Breast epithelium (tissue), 4 donors: ENCODE measurements at places on chromosomes 3 and 15. TPM values are rescaled to one million over a fixed set of nuclear protein-coding genes. Genes with fewer than 3 reads are reported as not detected.

GRCh38 chr3:138441256-138441655 is 6.8 kb downstream of the ESYT3 start:
- no peak for DNase-seq

DNA sequence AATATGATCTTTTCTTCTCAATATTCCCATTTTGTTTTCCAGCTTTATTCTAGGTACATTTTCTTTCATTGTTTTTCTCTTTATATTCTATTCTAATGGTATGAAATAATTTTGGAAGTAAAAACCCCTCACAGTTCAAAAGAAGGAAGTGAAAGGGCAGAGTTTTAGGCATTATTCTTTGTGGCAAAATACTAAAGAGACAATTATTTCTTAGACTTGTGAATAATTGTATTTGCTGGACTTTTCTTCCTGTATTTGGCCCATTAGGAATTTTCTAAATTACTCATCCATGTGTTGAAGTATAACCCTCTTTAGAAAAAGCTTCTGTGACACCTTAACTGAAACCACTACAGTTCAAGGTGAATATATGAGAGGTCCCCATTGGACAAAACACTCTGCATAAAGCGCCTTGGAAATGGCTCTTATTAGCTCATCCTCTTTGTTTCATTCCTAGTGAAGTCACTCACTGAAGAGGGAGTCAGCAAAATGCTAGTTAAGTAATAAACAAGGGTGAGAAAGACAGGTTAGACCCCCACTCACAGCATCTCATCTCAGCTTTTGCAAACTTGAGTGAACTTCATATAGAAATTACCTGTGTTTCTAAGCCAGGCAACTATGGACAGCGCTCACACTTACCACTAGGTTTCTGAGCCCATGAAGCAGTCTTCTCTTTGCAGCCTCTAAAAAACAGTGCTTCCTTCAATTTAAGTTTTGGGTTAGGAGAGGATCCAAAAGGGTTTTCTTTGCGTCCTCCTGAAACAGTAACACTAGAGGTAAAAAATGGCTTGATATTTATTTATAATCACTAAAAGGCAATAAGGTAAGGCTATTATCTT is 327.5 kb downstream of the ARPP21 start:
- no peak for DNase-seq

DNA sequence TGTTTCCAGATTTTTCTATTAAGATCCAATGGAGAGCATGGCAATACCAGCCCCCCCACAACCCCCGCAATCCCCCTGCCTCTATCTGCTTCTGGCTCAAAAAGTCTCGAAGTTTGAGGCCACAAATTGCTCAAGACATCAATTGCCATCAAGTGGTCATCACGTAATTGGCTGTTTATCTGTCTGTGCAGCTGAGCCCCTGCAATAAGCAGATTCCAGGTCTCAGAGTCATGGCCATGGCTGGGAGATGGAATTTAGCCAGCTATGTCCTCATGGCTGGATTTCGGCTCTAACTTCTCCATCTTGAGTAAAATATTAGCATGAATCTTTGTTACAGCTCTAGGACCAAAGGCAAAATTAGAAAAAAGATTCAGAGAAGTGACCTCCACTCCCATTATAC is 22.7 kb downstream of the SSUH2 start:
- DNase-seq, result no peak

DNA sequence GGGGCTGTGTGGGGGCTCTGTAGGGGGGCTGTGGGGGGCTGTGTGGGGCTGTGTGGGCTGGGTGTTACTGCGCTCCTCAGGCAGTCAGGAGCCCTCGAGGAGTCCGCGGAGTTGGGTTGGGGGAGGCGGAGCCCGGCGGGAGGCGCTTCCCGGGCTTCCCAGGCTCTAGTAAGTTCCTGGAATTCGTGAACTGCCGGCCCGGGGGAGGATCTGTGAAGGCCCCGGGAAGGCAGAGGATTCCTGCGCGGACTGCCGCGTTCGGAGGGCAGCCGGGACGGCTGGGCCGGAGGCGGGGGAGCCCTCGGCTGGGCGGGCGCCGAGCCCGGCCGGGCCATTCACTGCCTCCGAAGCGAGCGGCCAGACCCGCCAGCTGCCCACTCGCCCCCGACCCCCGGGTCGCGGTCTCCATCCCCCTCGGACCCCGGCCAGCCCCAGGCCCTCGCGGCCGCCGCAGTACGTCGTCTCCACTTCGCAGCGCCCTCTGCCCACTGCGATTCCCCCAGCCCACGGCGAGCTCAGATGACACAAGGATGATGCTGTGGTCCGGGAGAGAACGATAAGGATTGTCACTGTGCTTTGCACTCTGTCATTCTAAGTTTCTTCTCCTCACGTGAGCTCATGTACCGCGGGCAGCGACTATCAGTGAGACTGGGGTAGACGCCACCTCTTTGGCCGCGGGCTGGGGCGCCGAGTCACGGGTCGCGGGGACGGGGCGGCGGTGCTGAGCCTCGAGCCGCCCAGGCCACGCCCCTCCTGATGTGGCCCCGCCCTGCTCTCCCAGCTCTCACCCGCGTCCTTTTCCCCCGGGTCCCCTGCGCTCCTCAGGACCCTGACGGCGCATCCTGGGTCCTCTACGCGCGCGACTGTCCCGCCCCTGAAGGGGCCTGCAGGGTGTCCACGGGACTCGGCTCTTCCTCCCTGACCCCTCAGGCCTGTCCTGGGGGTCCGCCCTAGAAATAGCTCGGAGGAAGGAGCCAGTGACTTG is 65.3 kb downstream of the KLF13 start:
- peak; percentile 72 for DNase-seq

GRCh38 chr3:53696401-53697172 is 149.6 kb downstream of the CHDH start:
- DNase-seq, result no peak

DNA sequence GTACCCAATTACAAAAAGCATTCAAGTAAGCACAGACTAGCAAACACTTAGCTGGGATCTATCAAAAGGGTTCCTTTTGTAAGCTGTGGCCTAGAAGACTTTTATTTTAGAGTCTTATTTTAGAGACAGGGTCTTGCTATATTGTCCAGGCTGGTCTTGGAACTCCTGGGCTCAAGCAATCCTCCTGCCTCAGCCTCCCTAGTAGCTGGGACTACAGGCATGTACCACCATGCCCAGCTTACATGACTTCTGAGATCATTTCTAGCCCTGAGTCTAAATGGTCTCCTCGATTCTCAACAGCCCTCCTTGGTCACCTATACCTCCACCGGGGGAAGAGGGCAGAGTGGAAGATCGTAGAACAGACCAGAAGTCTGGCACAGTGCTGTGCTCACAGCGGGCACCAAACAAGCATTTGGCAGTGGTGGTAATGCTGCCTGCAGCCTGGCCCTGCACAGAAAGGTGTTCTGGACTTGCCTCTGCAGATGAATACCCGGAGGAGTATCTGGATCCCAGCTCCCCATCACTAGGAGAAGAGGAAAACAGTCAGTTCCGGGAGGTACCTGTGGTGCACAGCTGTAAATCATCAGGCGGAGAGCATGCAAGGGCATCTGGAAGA is 2.4 kb downstream of the FAM219B start:
- DNase-seq, result no peak

DNA sequence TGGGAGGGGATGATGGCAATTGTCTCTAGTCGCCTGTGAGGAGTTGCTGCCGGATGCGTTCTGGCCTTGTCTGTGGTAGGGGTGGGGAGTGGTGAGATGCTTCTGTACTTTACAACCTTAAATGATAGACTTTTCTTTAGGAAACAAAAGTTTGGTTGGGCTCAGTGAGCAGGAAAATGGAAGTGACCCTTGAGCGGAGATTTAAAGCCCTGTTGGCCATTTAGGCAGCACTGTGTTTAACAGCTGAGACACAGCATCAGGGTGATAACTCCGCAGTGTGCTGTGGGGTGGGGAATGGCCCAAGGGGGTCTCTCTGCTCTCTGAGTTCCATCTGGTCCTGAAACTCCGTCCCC is 36.6 kb downstream of the SPSB4 start:
- no peak for DNase-seq

- no peak for DNase-seq
These were observed 87.2 kb downstream of the SNRK start for GRCh38 chr3:43373560-43373928.

GRCh38 chr15:55860468-55860867 is 117.5 kb upstream of the PRTG start:
- DNase-seq, result no peak

GRCh38 chr3:97942801-97943546 is 29.3 kb downstream of the RIOX2 start:
- no peak for DNase-seq

GRCh38 chr15:62896969-62897486 is 145.5 kb upstream of the TPM1 start:
- DNase-seq, result peak; percentile 95

DNA sequence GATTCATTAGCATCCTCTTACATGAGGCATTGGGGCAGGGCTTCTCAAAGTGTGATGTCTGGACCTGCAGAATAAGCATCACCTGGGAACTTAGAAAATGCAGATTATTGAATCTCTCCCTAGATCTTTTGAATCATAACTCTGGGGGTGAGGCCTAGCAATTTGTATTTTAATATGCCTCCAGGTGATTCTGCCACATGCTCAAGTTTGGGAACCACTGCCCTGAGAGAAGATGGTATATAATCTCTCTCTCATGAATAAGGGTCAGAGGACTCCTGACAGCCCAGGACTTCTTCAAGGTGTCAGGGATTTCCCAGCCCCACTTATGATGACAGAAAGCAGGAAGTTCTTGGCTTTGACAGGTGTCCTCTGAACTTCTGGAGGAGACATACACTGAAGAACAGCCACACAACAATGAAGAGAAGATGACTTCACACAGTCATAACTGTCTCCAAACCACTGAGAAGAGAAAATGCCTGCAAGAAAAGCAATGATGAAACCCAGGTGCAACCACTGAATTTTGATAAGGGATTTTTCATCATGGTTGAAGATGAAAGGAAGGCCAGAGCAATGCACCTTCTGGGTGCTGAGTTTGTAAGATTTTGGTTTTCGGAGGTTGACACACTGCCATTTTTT is 211.9 kb upstream of the MRPL3 start:
- no peak for DNase-seq

DNA sequence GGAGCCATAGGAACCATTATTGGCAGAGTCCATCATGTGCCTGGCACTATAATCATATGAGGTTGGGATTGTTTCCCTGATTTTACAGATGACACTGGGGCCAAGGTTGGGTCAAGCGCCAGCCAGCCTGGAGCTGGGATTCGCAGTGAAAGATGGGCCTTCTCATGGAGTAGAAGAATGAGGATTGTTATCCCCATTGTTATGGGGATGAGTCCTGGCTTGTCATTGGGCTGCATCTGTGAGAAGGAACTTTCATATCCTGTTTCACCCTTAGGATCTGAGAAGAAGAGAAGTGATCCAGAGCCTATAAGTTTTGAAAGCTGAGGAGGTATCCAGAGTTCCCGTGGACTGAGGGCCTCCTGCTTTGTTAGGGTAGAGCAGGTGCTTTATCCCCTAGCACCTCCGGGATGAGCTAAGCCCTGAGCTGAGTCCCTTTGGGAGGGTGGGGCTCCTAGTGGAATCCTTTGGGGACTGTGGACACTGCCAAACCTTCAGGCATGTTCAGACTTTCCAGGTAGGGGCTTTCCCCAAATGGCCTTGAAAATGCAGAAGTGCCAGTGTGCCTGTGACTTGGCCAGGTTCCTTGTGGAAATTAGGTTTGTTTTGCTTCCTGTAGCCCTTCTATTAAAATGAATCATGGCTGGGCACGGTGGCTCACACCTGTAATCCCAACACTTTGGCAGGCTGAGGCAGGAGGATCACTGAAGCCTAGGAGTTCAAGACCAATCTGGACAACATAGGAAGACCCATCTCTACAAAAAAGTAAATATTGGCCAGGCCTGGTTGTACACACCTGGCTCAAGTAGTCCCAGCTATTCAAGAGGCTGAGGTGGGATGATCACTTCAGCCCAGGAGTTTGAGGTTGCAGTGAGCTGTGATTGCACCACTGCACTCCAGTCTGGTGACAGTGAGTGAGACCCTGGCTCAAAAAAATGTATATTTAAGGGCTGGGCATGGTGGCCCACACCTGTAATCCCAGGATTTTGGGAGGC is 30.2 kb upstream of the BSN start:
- peak; percentile 77 for DNase-seq

GRCh38 chr3:72009851-72010443 is 225.0 kb upstream of the PROK2 start:
- DNase-seq, result no peak

GRCh38 chr15:70063261-70063925 is 34.3 kb downstream of the TLE3 start:
- DNase-seq, result no peak

- no peak for DNase-seq
These were observed 389.1 kb upstream of the PROK2 start for GRCh38 chr3:72174040-72174439.

GRCh38 chr15:42083916-42084315 is 10.4 kb downstream of the PLA2G4D start:
- DNase-seq, result peak; percentile 37

- DNase-seq, result no peak
These were observed 60.5 kb downstream of the XXYLT1 start for GRCh38 chr3:195210266-195210973.

- no peak for DNase-seq
These were observed 82.0 kb upstream of the ATP11B start for GRCh38 chr3:182711261-182711683.

- no peak for DNase-seq
These were observed 24.3 kb downstream of the TBC1D21 start for GRCh38 chr15:73897441-73898261.

DNA sequence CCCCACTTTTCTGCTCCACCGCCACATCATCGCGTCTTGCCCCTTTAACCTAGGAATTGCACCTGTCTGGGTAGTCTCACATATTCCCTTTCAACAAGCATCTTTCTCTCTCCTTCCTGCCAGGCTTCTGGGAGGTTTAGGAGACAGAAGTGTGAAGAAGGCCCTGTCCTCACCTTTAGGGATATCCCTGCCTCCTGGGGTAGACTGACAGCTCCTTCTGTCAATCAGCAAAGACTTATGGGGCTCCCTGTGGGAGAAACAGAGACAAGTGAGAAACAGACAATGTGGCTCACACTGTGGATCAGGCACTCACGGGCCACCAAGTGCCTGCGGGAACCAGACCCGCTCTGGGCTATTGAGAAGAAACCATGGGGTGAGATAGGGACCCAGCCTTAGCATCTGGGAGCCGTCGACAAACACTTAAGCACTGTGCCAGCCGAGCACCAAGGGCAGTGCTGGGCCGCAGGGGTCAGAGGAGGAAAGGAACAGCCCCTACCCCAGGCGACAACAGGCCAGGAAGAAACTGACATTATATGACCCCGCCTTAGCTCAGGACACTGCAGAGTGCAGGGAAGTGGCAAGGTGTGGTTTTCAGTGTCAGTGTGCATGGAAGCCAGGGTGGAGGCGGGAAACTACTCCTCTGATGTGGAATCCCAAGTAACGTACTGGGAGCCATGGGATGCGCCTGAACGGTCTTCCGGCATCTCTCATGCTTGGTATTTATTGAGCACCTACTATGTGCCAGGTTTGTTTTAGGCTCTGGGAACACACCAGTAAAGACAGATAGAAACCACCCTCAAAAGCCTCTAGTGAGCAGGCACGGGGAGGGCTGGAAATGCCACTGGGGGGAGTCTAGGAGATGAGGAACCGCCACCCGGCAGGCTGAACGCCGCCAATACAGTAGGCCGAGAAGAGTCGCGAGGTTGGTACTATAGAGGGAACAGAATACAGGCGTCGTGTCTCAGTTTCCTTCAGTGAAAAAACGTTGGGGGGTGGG is 1.8 kb downstream of the EFCC1 start:
- DNase-seq, result no peak

GRCh38 chr3:10744098-10744465 is 71.9 kb upstream of the SLC6A11 start:
- no peak for DNase-seq

Gene CYP1A2
- not detected for total RNA-seq

Gene LEKR1
- total RNA-seq, result 8.0 TPM

Gene SLC12A1
- under 0.01 TPM for total RNA-seq

Gene SRGAP3
- total RNA-seq, result 13.6 TPM

Gene GNB5
- 18.9 TPM for total RNA-seq

Gene SLC7A14
- total RNA-seq, result 0.15 TPM

Gene SLC9C1
- total RNA-seq, result 0.48 TPM

Gene ESYT3
- 4.2 TPM for total RNA-seq
